Panc1 (cell line): ENCODE measurements at places on chromosomes 1 and 21.

DNA sequence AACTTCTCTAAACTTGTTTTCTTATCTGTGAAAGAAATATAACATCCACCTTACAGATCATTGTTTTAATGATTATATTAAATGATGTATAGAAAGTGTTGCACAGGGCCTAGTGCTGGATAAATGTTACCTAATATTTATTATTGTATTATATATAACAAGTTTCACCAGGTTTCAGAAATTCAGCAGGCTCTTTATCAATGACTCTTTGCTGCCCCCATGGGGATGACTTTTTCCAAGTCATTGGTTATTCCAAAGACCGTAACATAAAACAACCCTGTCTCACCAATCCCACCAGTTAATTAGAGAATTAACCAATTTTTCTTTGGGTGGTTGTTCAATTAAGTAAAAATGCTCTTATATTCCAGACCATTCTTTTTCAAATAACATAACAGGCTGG is 7.3 kb upstream of the DEDD start:
- no peak for DNase-seq

DNA sequence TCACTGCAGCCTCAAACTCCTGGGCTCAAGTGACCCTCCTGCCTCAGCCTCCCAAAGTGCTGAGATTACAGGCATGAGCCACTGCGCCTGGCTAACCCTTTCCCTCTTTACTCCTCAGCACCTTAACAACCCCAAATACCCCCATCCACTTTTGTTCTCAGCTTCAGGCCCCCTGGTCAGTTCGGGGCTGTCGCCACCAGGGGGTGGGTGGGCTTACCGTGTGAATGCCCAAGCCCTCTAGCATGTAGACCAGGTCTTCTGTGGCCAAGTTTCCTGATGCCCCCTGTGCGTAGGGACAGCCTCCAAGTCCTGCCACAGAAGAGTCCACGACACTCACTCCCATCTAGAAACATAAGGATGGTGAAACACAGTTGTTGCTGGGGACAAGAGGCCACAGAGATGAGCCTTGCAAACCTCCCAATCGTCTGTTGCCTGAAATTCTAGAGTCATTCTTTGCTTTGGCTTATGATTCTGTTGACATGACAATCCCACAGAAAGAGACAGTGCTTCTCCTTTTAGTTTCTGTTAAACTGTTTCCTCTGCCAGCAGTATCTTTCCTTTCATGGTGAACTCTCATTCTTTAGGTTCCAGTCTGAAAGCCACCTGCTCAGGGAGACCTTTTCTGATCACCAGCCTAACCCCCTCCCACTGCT is 3.8 kb upstream of the GALE start:
- no peak for DNase-seq

GRCh38 chr1:172117800-172118199 is 276.5 kb downstream of the DNM3 start:
- DNase-seq: no peak

DNA sequence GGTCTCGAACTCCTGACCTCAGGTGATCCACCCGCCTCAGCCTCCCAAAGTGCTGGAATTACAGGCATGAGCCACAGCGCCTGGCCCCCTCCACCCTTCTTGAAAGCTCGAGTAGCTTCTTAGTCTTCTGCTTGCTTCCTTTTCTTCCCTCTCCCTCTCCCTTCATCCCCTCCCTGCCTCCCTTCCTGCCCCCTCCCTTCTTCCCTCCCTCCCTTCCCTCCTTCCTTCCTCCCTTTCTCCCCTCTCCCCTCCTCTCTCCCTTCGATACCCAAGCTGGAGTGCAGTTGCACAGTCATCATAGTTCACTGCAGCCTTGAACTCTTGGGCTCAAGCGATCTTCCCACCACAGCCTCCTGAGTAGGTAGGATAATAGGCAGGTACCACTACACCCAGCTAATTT is 11.8 kb downstream of the KHDRBS1 start:
- DNase-seq: no peak

GRCh38 chr1:66598670-66599069 is 64.7 kb downstream of the SGIP1 start:
- DNase-seq: no peak

DNA sequence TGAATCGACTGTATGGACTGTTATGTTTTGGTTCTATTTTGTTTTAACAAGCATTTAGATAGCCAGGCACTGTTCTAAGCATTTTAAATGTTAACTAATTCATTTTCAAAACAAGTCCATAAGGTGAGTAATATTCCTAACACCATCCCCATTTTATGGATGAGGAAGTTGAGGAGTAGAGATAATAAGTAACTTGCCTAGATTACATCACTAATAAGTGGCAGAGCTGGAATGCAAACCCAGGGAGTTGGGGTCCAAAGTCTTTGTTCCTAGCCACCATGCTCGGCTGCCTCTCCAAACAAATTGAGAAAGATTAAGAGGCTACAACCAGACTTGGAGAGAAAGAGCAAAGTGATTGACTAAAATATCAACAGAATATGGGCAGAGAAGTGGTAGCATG is 12.6 kb upstream of the LEPR start:
- DNase-seq: no peak

DNA sequence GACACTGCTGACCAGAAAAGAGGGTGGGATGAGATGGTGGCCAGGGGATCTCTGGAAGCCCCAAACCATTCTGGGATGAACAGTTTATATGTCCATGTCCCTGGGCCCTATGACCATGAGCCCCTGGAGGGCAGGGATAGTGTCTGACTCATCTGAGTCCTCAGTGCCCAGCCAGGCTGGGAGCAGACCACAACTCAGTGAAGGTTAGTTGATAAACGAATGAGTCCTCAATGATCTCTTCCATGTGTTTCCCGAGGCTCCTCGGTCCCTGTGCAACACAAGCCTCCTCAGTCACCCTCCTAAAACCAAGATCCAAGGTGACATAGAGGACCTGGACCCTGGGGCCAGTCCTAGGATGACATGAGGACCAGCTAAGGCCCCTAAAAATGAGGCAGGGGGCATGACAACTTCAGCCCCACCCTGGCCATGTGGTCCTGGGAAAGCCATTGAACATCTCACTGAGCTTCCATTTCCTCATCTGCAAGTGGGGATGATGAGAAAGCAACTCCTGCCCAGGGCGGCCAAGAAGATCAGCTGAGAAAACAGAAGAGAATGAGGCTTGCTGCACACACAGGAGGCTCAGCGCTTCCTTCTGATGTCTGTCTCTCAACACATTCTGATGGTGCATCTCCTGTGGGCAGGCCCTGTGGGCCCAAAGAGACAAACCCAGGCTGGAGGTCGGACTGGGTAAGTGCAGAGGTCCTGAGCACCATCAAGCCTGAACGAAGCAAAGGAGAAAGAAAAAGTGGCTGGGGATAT is 86.3 kb downstream of the GLIS1 start:
- no peak for DNase-seq

- no peak for DNase-seq
Observed at GRCh38 chr21:38342739-38343138, 85.9 kb downstream of the KCNJ15 start.

GRCh38 chr1:76240316-76240715 is 165.8 kb downstream of the ST6GALNAC3 start:
- DNase-seq: no peak

GRCh38 chr1:207202480-207202879 is 98.4 kb downstream of the C4BPA start:
- DNase-seq: no peak

- DNase-seq: no peak
Observed at GRCh38 chr1:223483511-223483910, 90.3 kb downstream of the CCDC185 start.

DNA sequence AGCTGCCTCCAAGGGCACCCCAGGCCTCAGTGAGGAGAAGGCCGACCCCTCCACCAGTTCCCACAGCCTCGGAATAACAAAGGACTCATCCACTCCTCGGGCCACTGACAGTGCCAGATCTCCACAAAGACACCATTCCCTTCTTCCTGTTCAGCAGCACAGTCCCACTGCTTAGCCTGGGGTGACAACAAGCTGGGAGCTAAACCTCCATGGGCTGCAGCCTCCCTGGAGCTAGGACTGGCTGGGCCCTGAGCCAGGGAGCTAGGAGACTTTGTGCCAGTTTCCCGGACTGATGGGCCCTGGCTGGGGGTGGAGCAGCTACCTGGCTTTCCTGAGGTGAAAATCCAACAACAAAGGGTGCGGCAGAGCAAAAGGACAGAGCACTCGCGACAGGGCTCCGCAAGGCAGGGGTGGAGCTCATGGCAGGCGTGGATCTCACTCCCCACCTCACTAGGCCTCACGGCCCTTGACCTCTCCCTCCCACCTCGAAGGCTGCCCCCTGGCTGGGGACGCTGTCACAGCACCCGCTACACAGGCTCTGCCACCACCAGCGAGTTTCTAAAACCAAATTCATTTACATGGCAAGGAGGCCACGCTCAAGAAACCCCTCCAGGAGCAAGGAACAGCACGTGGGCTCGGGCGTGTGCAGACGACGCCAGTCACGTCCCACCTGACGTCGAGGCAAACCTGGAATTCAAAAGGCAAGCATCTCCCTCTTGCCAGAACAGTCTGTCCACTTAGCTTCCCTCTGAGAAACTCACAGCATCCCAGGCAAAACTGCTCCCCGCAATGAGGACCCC is 13.8 kb downstream of the SLC35E2B start:
- DNase-seq: peak; percentile 12

DNA sequence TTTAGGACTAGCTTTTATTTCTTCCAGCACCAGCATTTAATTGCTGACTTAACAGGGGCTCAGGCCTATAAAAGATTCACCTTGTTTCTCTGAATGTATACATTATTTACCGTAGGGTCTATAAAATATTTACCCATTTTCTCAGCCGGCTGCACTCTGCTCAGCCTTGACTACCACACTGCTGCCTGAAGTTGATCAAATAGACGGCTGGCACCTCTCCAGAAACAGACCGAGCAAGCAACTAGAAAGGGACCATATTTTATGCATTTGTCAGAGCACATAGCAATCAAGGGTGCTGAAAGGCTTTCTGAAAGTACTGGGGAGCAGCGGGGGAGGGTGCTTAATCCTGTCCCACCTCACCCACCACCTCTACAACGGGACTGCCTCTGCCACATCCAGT is 64.7 kb upstream of the FGGY start:
- DNase-seq: no peak

DNA sequence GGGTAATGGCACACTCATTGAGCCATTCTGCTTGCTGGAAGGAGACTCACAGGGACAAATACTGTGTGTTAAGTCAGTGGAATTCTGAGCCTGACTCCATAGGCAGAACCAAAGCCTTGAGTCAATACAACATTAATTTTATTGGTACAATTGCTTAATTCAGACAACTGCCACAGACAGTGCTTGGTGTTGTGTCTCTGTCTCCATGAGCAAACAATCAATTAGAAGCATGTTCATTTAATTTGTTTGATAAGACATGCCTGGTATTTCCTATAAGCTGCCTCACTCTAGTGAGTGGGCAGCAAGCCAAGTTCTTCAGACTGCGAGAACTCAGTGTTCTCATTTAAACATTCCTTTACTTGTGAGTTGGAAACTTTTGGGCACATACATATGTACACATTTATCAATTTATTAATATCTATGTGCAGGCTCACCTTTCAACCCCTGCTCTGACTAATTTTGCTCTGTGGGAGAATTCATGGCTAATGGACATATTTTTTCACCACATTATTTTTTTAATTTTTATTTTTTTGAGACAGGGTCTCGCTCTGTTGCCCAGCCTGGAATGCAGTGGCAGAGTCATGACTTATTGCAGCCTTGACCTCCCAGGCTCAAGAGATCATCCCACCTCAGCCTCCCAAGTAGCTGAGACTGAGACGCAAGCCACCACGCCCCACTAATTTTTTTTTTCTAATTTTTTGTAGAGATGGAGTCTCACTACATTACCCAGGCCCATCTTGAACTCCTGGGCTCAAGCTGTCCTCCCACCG is 4.5 kb upstream of the SRSF10 start:
- DNase-seq: no peak

- no peak for DNase-seq
Observed at GRCh38 chr1:147723691-147724323, 36.6 kb downstream of the GJA5 start.

DNA sequence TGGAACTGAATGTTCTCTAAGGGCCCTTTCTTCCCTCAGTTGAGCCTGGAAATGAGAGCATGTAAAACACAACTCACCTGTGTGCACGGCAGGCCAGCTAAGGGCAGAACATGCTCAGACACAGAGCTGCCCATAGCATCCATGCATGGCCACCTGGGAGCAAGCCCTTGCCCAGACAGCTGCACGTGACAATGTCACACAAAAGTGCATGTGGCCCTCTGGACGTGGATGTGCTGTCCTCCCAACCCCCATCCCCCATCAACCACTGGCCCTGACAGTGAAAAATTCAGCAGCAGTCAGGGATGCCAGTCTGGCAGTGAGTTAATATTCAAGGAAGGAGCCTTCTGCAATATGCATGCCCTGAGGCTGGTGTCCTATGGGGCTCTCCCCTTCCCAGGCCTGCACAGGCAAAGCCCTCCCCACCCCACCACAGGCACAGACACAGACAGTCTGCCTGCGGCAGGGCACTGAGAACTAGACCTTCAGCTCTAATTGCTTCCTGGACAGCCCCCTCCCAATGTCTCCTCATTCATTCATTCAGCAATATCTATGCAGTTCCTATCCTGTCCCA is 14.6 kb upstream of the COL16A1 start:
- no peak for DNase-seq

GRCh38 chr1:208251015-208251414 is 6.8 kb upstream of the PLXNA2 start:
- no peak for DNase-seq

DNA sequence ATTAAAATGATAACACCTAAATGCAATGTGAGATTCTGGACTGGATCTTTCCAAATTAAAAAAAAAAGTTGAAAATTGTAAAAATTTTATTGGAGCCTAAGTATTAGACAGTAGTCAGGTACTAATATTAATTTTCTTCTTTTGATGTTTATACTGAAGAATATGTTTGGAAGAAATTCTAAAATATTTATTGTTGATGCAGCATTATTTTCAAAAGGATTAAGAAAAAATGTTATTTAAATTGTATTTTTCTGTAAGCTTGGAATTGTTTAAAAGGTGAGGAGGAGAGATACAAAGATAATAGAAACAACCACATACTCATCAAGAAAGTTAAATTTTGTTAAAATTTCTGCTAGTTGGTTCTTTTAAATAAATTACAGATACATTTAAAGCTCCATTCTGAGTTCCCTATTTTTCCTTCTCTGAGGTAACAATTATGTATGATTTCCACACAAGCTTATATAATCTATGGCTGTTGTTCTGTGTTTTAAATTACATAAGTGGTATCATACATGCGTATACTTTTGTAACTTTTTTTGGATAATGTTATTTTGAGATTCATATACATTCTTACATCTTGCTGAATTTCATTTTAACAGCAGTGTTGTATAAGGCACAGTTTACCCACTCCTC is 180.3 kb upstream of the RGS18 start:
- DNase-seq: no peak

DNA sequence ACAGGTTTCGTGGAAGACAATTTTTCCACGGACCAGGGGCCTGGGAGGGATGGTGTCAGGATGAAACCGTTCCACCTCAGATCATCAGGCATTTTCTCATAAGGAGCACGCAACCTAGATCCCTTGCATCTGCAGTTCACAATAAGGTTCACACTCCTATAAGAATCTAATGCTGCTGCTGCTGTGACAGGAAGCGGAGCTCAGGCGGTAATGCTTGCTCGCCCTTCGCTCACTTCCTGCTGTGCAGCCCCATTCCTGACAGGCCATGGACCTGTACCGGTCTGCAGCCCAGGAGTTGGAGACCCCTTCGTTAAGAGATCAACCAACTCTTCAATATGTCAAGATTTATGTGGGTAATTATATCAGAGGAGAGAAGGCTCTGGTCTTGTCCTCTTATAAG is 3.3 kb upstream of the DHX9 start:
- DNase-seq: no peak
